ENCODE measurements at places on chromosomes 2 and 18. TPM values are rescaled to one million over a fixed set of nuclear protein-coding genes. Genes with fewer than 3 reads are reported as not detected.

Gene EHD3
- total RNA-seq = 20.9 TPM

GRCh38 chr2:239037559-239037910, 189.7 kb downstream of the TWIST2 start:
- H3K4me1 ChIP-seq = no peaks in the 10 kb centered on the region
- no peaks in the 10 kb centered on the region for H3K36me3 ChIP-seq
- DNase-seq = no peak
- no peak overlapping the region for H3K4me3 ChIP-seq
- no peak overlapping the region for H3K27ac ChIP-seq

DNA sequence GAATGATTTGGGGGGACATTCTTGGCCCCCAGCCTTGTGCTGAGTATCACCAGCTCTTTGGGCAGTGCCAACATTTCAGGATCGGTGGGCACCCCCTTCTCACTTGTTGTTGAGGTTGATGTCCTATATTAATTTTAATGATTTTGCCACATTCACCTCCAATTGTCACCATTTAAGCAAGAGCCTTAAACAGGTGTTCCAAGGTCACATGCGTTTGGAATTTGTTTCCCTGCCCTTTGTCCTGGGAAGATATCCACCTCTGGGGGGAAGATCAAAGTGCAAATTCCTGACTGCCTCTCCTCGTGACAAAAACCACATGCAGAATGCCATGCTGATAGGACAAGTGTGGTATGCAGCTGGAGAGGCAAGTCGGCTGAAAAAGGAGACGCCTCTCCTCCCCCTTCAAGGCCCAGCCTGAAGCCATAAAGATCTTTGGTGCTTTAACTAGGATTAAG, 72.5 kb upstream of the ID2 start:
- peak; percentile 29 for DNase-seq
- peaks cover 17% of the 10 kb centered on the region for H3K4me1 ChIP-seq
- no peak overlapping the region for H3K27ac ChIP-seq
- H3K27me3 ChIP-seq = no peaks in the 10 kb centered on the region
- no peaks in the 10 kb centered on the region for H3K36me3 ChIP-seq
- H3K4me3 ChIP-seq = no peak overlapping the region

- DNase-seq = no peak
- H3K36me3 ChIP-seq = no peaks in the 10 kb centered on the region
- H3K4me3 ChIP-seq = no peak overlapping the region
- no peak overlapping the region for H3K27ac ChIP-seq
Measured at GRCh38 chr2:149766339-149766738, 178.8 kb upstream of the MMADHC start.

DNA sequence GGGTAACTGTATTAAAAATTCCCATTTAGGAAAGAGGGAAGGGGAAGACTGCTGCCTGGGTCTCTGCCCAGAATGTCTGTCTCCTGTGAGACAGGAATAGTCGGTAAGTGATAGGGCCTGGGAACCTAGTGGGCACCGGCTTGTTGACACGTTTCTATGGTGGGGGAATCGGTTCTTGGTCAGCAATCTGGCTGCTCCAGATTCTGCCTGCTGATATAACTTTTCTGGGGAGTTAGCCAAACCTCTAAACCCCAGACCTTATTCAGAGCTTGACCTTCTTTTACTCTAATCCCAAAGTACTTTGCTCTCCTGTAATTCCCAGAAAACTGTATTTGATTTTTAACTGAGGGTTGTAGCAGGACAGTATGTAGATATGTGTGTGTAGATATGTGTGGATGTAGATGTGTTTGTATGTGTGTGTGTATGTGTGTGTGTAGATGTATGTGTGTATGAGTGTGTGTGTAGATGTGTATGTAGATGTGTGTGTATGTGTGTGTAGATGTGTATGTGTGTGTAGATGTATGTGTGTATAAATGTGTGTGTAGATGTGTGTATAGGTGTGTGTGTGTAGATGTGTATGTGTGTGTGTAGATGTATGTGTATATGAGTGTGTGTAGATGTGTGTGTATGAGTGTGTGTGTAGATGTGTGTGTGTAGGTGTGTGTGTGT, 61.8 kb upstream of the TXNDC2 start:
- peak; percentile 93 for DNase-seq
- no peaks in the 10 kb centered on the region for H3K27me3 ChIP-seq
- peak overlapping the region; percentile 38 for H3K27ac ChIP-seq
- H3K4me3 ChIP-seq = no peak overlapping the region

DNA sequence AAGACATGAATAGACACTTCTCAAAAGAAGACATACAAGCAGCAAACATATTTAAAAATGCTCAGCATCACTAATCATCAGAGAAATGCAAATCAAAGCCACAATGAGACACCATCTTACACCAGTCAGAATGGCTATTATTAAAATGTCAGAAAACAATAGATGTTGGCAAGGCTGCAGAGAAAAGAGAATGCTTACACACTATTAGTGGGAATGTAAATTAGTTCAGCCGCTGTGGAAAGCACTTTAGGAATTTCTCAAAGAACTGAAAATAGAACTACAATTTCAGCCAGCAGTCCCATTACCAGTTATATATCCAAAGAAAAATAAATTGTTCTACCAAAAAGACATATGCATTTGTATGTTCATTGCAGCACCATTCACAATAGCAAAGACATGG, 61.7 kb downstream of the STRADB start:
- H3K36me3 ChIP-seq = no peaks in the 10 kb centered on the region
- H3K4me3 ChIP-seq = no peak overlapping the region
- H3K4me1 ChIP-seq = peaks cover 9% of the 10 kb centered on the region
- no peak overlapping the region for H3K27ac ChIP-seq
- H3K27me3 ChIP-seq = no peaks in the 10 kb centered on the region

DNA sequence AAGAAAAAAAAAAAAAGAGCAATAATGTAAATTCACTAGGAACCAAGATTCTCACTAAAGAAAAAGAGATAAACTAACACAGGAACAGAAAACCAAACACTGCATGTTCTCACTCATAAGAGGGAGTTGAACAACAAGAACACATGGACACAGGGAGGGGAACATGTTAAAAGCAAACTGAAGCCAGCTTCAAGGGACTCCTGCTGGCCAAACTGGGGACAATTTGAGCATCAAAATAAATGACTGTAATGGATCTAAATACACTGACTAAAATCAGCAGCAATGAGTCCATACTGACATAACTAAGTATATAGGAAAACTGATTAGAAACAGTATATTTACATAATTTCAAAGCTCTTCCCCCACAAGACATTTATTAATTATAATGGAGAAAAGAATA, 73.0 kb downstream of the FARSB start:
- DNase-seq = no peak
- H3K4me3 ChIP-seq = no peak overlapping the region
- no peaks in the 10 kb centered on the region for H3K27me3 ChIP-seq
- H3K27ac ChIP-seq = no peak overlapping the region
- peaks cover 3% of the 10 kb centered on the region for H3K36me3 ChIP-seq

Gene BUB1
- total RNA-seq = 8.0 TPM

GRCh38 chr2:159249990-159250715, 36.4 kb downstream of the WDSUB1 start:
- no peaks in the 10 kb centered on the region for H3K27me3 ChIP-seq
- H3K36me3 ChIP-seq = no peaks in the 10 kb centered on the region
- H3K4me3 ChIP-seq = no peak overlapping the region

GRCh38 chr2:189037518-189037917, 63.3 kb downstream of the COL3A1 start:
- no peak overlapping the region for H3K27ac ChIP-seq
- peaks cover 66% of the 10 kb centered on the region for H3K36me3 ChIP-seq
- H3K4me1 ChIP-seq = no peaks in the 10 kb centered on the region
- H3K27me3 ChIP-seq = no peaks in the 10 kb centered on the region
- peak; percentile 52 for DNase-seq
- no peak overlapping the region for H3K4me3 ChIP-seq

Data from astrocyte (in vitro differentiated cells and primary cell).